ENCODE measurements at places on chromosomes 1 and 21.

GRCh38 chr1:16720351-16721223 lies 19.7 kb upstream of the RNU1-4 start:
- DNase-seq: no peak

- no peak for DNase-seq
These were observed 5.3 kb upstream of the SARS1 start for GRCh38 chr1:109208394-109208793.

DNA sequence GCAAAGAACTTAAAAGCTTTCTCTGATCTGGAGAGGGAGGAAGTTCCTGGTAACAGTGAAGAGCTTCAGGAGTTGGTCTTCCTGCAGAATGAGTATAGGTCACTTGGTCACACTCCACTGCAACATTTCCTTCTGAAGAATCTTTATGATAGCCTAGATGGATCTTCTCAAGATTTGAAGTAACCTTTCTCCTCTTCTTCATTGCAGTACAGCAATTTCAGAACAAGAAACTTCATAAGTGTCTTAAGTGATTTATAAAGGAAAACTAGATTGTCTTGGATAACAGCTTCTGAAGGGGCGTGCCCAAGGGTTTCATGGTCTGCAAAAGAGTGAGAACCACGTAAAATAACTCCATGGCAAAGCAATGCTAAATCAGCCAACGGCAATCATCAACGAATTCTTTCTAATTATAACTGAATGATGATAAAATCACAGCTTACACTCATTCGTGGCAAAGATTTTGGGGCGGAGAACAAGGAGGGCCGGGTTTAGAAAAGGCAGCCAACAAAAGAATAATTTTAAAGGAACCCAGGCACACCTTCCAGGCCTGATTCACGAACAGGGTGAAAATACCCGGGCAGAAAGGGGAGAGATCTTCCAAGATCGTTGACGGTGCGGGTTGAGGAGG lies 53.9 kb upstream of the ASPM start:
- no peak for DNase-seq

DNA sequence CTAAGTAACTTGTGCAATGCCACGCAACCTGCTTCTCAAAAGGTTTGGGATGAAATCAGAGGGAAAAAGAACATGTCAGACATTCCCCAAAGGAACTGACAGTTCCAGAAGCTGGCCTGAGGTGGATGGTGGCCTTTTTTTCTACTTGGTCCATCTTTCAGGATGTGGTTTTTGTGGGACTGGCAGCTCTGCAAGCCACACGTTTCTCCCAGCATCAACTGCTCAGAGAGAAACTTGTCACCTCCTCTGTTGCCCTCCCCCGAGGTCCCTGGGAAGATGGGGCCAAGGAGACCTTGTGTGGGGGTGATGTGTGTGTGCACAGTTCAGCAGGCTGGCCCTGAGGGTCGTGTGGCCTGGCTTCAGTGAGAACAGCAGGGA lies 2.5 kb upstream of the DHRS3 start:
- no peak for DNase-seq

DNA sequence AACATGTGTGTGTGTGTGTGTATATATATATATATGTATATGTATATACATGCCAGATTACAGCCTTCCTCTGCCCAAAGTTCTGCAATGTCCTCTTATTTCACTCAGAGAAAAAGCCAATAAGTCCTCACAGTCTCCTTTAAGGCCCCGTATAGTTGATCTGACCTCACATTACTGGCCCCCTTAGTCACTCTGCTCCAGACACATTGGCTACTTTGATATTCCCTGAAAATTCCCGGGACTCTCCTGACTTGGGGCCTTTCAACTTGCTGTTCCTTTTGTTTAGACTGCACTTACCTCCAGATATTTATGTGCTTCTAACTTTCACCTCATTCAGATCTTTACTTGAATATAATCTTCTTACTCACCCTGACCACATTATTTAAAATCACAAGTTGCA lies 4.2 kb upstream of the BSDC1 start:
- no peak for DNase-seq

- DNase-seq: no peak
These were observed 25.6 kb upstream of the GUCA2A start for GRCh38 chr1:42189931-42190853.

DNA sequence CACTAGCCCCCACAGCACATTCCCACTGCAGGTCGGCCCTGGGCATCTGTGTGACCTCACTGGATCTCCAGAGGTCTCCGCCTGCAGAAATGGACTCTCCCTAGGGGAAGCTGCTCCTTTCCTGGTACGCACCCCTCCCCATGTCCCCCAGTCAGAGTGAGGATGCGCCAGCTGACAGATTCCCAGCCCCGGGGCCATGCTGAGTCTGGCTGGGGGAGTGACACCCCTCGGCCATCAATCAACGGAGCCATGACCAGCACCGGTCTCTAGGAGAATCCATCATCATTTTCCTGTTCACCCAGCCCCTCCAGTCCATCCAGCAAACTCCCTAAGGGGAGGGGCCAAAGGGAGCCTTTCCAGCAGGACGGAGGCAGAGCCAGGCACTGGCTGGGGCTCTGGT lies 68.7 kb upstream of the PAX7 start:
- DNase-seq: no peak

- DNase-seq: no peak
These were observed 105.9 kb downstream of the GPATCH2 start for GRCh38 chr1:217524787-217525520.

GRCh38 chr1:203166192-203166940 lies 9.3 kb downstream of the MYBPH start:
- no peak for DNase-seq

GRCh38 chr1:110731529-110731928 lies 56.8 kb upstream of the KCNA3 start:
- no peak for DNase-seq

- no peak for DNase-seq
These were observed 69.1 kb downstream of the KAZN start for GRCh38 chr1:14667651-14667984.
